ENCODE measurements at places on chromosomes 4 and X.

DNA sequence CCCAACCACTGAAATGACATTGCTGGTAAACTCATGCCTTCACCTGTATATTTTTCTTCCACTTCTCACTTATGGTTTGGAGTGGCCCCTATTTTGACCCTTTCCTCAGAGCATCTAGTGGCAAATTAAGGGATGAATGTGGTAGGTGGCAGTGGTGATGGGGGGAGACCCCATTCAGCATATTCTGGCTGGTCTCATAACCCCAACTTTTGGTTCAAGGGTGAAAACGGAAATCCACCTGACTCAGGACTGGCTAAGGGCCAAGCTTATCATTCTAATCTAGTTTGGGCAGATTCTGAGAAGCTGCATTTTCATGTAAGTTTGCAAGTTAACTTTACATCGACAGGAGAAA is 47.0 kb upstream of the NSUN7 start:
- no peak for DNase-seq

GRCh38 chr4:187782286-187782824 is 213.2 kb upstream of the ZFP42 start:
- DNase-seq, result no peak

- DNase-seq, result no peak
These were observed 578 bp upstream of the DKK2 start for GRCh38 chr4:107036584-107037198.

DNA sequence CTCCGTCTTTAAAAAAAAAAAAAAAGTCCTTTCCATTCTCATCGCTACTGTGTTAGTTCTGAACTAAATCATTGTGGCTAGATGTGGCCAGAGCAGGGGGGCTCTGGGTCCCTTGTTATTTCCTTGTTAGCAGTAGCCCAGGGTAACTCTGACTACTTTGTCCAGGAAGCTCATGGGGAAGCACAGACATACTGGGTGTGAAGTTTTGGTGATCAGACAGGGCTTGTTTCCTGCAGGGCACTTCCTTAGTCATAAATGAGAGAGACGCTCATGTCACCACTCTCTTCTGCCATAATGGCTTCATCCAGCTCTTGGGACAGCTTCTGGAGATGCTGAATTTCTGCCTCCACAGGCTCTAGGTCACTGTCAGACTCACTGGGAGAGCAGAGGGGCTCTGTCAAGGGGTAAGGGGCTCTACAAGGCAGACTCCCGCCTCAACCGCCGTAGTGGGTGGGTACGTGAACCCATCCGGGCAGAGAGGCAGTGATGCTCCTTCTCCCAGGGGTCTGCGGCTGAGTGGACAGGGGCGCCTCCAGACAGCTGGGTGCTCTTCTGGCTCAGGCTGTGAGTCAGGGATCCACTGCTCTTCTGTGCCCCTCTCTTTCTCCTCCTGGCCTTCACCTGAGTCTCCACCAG is 12.9 kb downstream of the STIM2 start:
- DNase-seq, result no peak

DNA sequence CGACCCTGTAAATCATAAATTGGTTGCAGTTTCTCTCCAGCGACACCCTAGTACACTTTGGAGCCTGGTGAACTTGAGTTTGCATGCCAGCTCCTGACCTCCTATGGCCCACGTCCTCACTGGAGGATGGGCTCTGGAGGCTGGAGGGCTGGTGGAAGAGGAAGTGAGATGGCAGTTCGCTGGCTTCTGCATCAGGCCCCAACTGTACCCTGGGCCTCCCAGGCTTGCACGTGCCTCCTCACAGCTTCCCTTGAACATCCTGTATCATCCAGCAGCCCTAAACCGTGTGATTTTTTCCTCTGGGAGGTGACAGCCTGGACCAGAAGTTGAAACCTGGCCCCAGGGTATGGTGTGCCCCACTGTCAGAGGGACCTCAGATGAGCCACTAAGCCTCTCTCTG is 78.5 kb downstream of the HTRA3 start:
- DNase-seq, result no peak

DNA sequence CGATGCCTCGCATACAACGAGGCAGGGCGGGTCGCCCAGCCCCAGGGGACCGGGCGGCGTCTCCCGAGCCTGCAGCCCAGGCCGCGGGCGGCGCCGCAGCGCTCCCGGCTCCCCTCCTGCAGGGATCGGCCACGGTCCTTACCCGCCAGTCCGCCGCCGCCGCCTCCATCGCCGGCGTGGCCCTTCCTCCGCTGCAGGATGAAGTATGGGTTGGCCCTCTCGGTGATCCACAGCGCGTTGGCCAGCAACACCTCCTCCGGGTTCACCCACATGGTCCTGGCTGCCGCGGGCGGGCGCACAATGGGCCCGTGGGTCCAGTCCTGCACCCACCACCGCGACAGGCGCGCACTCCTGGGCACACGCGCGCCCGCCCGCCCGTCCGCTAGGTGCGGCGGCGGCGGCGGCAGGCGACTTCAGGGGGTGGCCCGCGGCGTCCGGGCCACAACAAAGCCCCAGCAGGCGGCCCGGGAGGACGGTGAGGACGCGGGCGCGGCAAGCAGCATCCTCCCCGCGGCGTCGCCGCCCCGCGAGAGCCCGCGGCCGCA is 339 bp downstream of the TBC1D9 start:
- no peak for DNase-seq

GRCh38 chr4:112766422-112766821 is 129.5 kb downstream of the LARP7 start:
- DNase-seq, result no peak

DNA sequence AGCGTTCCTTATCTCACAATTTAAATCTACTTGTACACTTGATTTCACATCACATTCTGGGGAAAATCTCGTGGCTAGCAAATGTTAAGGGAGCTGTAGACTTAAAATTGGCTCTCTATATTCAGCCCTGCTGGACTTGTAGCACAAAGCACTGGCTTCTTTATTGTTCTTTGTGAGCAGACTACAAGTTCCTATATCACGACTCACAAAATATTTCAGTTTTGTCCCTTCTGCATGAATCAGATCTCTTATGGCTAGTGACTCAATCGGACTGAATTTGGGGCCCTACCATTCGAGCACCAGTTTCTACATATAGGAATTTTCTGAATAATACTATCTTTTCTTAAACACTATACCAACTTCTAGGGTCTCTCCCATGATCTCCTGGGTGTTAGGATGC is 390.1 kb downstream of the ADAM29 start:
- no peak for DNase-seq

DNA sequence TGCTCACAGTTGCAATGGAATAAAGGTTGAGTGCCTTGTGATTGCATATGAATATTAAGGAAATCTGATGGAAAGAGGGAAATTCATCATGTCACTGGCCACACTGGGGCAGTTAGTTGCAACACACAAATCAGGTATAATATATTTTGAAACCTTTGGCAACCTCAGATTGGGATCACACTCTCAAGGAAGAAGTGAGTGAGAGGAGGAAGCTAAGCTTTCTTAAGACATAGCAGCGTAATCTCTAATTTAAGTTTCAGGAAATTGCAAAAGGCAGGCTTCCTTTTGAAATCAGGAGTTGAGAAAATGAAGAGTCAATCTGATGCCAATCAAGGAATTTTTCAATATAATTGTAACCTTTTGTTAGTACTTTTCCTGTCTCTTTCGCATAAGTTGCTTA is 12.3 kb upstream of the CLTRN start:
- DNase-seq, result no peak

- DNase-seq, result no peak
These were observed 125.5 kb downstream of the GPC3 start for GRCh38 chrX:133859860-133860259.
